ENCODE measurements at places on chromosomes 7 and 10.

DNA sequence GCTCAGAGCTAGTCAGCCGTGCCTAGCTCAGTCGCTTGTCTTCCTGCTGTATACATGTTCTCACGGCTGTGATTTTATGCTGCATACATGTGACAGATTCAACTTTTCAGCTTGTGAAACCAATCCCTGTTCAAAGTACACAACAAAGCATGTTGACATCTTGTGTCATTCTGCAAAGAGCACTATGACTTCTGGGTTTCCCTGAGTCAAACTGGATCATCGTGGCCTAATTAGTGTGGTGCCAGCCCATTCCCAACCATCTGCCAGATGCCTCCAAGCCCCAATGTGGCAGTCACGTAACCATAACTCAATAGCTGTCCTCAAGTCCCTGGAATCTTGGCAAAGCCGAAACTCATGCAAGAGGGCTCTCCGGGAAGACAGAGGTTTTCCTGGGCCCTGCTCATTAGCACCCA, 144.8 kb downstream of the MYOF start:
- DNase-seq: no peak

GRCh38 chr7:18828260-18828993, 289.0 kb downstream of the TWIST1 start:
- no peak for DNase-seq

DNA sequence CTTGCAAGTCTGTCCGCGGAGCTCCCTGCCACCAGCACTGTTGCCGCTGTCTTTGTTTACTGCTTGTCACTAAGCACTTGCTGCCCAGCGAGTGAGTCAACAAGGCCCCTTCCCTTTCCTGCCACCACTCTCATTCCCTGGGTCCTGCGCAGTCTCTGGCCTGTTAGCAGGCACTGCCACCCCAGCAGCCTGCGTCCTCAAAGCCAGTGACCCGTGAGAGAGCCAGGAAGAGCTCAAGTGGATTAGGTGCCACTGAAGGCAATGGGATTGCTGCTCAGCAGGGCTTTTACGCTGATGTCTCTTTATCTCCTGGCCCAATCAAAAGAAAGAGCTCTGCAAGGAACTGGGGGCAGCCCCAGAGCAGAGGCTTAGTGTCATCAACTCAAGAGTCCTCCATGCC, at the start of gene FRMPD2:
Gene FRMPD2, minus strand, starts transcription at position 61 of the 400 bp plus-strand sequence. CDS start 129 bp downstream, outside the sequence.
- no peak for DNase-seq

GRCh38 chr7:130149281-130150139, 55.7 kb downstream of the TMEM209 start:
- peak; percentile 39 for DNase-seq

- DNase-seq: no peak
Measured at GRCh38 chr7:102874166-102874829, 38.5 kb upstream of the LRRC17 start.

DNA sequence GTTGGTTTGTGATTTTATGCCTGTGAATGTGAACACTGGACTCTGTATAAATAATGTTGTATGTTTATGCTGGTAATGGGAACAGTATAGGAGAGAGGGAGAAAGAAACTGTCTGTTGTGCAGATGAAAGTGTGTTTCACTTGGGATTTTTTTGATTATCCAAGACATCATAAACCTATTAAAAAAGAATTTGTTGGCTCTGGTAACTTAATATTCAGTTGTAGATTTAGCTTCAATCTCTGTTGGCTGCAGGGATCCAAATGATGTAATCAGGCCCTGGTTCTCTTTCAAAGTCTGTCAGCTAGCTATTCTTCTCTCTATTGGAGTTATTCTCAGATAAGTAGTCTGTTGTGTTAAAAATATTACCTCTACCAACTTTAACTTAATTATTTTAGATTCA, 168.8 kb upstream of the RHOBTB1 start:
- DNase-seq: no peak

- DNase-seq: no peak
Measured at GRCh38 chr7:137032436-137032835, 164.0 kb downstream of the CHRM2 start.

DNA sequence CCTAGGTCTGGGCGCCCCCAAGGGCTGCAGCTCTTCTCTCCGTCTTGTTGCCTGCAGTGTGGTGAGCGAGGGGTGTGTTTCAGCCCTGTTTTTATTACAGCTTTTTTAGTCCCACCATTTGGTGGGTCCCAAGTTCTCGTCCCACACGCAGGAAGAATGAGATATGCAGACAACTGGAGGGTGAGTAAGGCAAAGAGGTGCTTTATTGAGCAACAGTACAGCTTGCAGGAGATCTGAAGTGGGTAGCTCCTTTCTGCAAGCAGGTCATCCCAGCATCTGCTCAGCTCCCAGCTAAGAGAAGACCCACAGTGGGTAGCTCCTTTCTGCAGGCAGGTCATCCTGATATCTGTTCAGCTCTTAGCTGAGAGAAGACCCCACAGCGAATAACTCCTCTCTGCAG, 28.2 kb downstream of the C10orf67 start:
- no peak for DNase-seq

GRCh38 chr10:102770108-102770482, 26.3 kb downstream of the WBP1L start:
- DNase-seq: no peak

DNA sequence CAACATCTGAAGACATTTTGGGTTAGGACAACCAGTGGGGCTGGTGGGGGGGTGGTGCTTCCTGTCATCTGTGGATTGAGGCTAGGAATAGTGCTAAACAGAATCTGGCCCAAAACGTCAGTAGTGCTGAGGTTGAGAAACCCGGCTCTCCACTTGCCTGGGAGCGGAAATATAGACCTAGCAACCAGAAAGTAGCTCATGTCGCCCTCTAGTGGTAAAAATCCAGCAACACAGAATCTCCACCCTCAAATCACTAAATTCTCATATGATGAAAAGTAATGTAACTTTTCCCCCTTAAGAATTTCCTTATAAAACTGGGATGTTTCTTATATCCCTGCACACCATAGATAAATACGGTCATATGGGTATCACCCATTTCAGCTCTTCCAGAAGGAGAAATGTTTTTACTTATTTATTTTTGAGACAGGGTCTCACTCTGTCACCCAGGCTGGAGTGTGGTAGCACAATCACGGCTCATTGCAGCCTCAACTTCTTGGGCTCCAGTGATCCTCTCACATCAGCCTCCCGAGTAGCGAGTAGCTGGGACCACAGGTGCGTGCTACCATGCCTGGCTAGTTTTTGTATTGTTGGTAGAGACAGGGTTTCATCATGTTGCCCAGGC, 34.4 kb downstream of the ZC3HAV1 start:
- DNase-seq: peak; percentile 64

- no peak for DNase-seq
Measured at GRCh38 chr7:11346302-11346701, 372.6 kb downstream of the PHF14 start.

GRCh38 chr10:14625765-14626525, 148.8 kb downstream of the FAM107B start:
- DNase-seq: no peak

DNA sequence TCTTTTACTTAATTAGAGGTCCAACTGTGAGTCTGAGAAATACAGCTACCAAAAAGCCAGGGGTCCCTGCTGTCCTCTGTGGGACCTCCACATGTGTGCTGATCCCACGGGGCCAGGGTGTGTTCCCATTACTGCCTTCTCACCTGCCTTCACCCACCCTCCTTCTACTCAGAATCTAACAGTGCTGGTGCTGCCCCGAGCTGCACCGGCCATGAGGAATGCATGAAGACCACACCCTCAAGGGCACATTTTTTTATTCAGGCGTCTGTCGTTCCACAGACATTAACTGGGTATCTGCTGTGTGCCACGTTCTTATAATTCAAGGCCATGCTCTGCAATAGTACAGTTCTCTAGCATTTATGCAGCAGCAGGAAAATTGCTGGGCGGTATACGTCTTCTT, 188.5 kb upstream of the PFKP start:
- no peak for DNase-seq

- DNase-seq: no peak
Measured at GRCh38 chr7:108203537-108203936, 73.4 kb upstream of the LAMB4 start.

DNA sequence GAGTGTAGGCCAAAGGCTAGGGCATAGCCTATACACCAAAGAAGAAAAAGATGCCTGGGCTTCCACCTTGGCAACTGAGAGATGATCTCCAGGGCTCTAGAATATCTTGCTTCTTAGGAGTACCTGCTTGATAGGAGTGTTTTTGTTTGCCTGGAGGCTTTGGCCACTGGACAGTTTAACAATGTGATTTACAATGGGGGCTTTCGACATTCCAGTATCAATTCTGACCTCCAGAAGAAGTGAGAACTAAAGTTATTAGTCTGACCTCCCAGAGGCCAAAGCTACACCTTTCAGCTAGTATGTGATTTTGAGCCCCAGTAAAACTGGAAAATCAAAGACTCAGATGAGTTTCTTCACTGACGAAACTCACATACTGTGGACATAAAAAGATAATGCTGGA, 96.1 kb downstream of the JMJD1C start:
- no peak for DNase-seq

GRCh38 chr7:3370068-3370830, 69.2 kb downstream of the SDK1 start:
- DNase-seq: no peak
